Gastroesophageal sphincter (tissue), 4 donors: ENCODE measurements at places on chromosomes 3 and 15. TPM values are rescaled to one million over a fixed set of nuclear protein-coding genes. Genes with fewer than 3 reads are reported as not detected.
A peak's percentile ranks its signal among the peaks of the same experiment; 100 is the strongest.

- ATAC-seq, result no peak
Observed at GRCh38 chr3:150697646-150698045, 6.1 kb downstream of the ERICH6 start.

DNA sequence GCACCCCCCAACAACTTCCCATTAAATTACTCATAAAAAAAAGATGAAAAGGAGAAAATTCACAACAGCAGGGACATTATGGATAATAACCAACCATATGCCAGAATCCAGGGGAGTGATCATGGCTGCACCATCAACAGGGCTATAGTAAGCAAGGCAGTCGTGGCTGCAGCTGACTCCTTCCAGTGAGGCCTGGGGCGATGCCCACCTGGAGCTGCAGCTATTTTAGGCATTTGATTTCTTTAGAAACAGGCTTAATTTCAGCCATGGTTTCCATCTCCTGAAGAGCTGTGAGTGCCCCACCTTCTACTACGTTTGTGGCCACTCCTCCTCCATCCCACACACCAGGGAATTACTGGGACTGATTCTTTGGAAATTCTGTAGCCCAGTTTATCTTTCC, 84.0 kb downstream of the MINAR1 start:
- no peak for ATAC-seq

GRCh38 chr15:85499371-85499887, 119.0 kb downstream of the AKAP13 start:
- ATAC-seq, result no peak

The KBTBD13 gene
- not detected for total RNA-seq

DNA sequence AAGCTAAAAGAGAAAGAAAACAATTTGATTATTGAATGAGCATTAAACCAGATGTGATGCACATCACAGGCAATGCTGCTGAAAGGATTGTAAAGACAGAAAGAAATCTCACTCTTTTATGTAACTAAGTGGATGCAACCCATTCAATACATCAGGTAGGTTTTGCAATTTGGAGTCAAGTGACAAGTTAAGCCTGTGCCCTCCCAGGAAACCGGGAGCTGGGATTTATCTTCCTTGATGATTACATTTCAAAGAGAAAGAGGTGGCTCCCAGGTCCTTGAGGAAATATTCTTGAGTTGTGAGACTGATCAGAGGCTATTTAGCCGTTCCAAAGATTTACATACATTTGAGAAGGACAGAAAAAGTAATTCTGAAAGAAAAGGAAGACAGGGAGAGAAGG, 219.0 kb upstream of the PROK2 start:
- no peak for ATAC-seq

The CTXN2 gene
- not detected for total RNA-seq

DNA sequence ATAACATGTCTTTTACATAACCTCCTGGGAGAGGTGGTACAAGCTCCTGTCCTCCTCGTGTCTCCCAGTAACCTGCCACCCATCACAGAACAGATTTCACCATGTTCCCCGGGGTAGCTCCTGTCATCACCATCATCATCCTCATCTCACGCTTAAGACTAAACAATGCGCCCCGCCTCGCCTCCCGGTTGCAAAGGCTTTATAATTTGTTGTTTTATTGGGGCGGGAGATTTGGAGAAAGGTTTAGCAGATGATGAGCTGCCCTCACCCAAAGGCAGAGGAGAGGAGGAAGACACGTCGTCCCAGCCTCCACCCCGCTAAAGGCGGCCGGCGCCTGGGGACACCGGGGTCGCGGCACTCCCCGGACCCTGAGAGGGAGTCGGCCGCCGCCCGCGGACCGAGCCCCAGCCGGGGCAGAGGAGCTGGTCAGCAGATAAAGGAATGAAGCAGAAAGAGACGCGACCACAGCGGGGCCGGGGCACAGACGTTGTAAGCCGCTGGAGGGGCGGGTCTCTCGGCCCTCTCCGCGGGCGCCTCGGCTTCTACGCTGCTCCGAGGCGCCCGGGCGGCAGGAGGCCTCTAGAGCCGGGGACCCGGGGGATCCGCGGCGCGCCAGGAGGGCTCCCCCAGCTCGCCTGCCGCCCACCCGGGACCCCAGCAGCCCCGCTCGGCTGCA, 589 bp downstream of the HERC1 start:
- ATAC-seq, result peak; percentile 76

DNA sequence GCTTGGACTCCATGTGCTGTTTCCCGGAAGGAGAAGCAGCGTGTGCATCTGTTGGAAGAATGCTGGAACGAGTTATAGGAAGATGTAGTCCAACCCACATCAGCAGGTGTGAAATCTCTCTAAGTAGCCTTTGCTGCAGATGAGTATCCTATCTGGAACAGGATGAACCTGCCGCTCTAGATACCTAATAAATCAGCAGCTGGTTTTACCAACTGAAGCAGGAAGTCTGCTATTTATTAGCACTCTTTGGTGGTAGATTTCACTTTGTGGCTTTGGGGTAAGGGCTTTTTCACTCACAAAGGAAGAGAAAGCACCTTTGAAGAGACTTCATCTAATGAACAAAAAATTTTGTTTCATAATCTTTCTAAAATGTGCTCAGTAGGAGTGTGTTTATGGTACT, 66.4 kb downstream of the DCUN1D1 start:
- ATAC-seq, result no peak

DNA sequence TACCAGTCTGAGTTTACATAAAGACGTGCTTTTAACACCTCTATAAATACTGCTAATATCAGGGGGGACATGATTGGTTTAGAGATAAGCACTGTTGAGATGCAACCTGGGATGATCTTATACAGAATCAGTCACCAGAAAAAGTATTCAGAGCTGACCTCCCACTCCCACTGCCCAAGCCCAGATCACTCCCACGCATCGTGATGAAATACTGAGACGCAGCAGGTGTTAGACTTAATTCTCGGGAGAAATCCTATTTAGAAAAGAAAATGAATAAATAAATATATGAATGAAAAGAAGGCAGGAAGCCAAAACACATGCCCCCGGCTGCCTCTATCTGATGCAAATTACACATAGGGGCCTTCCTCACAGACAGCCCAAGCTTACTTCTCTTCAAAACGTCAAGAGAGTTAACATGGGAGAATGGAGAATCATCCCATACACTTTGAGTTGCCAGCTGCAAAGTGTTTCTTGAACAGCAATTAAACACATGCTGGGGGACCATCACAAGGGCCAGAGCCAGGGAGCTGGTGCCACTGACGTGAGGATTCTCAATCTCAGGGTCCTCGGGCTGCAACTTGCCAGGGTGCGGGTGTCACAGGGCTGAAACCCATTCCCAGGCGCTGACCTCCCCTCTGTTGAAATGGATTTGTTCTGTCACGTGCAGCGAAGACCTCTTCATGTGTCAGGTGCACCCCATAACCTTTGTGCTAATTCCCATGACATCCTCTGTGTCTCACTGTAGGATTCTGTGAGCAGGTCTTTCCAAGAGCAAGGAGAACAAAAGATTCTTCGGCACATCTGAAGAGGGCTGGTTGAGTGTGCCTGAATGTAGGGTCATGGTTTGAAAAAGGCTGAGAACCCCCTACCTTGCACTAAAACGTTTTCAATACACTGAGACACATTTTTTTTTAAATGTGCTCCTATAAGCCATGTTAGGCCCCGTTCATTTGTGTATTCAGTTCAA, 764.2 kb upstream of the ARRDC4 start:
- no peak for ATAC-seq

DNA sequence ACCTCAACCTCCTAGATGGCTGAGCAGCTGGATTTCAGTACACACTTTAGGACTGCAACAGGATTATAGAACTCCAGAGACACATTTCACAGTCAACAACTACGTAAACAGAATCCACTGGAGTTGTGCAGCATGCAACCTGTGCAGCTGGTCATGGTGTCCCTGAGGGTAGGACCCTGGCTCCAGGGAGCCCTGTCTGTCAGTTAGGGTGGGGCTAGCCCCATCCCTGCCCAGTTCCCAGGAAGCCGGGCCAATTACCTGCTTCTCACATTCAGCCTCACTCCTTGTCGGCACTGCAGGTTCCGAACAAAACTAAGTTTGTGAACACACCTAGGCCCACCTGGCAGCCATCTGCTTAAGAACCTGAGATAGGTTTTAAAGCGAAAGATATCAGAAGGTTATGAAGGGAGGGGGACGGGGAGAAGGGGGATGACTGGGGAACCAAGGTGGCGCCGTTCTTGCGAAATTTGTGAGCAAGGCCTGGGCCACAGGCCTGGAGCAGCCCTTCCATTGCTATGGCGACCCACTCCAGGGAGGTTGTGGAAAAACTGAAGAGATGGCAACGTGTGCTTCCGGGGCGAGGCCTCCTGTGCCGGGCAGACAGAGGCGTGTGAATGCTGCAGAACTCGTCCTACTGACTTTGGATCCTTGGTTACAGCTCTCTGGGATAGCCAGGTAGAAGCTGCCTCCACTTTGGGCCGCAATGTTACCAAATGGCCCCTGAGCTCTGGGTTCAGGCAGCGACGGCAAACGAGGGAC, 25.3 kb downstream of the ACSBG1 start:
- no peak for ATAC-seq

GRCh38 chr3:16071206-16071605, 103.3 kb upstream of the GALNT15 start:
- ATAC-seq, result no peak

The FRMD5 gene
- total RNA-seq, result 1.1 TPM

The SLC25A38 gene
- total RNA-seq, result 44.8 TPM

DNA sequence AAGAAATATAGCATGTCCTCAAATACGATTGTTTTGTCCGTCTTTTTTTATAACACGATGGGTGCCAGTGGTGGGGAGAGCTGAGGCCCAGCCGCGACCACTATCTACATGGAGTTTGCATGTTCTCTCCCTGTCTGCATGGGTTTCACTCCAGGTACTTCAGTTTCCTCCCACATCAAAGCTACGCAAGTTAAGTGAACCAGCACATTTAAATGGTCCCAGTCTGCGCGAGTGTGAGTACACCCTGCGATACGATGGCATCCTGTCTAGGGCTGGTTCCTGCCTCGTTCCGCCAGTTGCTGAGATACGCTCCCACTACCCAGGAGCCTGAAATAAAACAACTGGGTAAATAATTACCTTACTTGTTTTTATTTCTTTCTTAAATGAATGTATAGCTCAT, 40.6 kb downstream of the ATP13A3 start:
- ATAC-seq, result no peak

- ATAC-seq, result no peak
Observed at GRCh38 chr3:35505772-35506171, 133.6 kb upstream of the ARPP21 start.

DNA sequence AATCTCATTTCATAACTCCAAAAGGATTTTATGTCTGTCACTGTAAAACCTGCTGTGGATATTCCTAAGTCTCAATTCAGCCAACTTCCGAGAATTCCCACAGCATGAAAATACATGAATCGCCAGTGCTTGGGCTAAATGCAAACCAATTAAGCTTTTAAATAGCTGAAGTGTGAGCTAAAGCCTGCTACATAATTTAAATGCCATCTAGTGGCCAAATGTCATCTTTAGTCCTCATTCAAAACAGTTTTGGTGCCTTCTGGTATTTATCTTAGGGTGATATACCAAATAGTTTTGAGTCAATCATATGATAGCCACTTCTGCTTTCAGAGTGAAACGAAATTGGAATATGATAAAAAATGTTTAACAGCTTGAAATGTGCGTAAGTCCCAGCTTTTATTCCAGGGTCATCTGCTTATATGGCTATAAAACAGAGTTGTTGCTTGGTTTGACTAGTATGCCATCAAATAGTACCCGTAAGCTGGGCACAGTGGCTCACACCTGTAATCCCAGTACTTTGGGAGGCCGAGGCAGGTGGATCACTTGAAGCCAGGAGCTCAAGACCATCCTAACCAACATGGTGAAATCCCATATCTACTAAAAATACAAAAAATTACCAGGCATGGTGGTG, 41.8 kb upstream of the CCNL1 start:
- ATAC-seq, result peak; percentile 60

The TRMT10C gene
- total RNA-seq, result 18.4 TPM

DNA sequence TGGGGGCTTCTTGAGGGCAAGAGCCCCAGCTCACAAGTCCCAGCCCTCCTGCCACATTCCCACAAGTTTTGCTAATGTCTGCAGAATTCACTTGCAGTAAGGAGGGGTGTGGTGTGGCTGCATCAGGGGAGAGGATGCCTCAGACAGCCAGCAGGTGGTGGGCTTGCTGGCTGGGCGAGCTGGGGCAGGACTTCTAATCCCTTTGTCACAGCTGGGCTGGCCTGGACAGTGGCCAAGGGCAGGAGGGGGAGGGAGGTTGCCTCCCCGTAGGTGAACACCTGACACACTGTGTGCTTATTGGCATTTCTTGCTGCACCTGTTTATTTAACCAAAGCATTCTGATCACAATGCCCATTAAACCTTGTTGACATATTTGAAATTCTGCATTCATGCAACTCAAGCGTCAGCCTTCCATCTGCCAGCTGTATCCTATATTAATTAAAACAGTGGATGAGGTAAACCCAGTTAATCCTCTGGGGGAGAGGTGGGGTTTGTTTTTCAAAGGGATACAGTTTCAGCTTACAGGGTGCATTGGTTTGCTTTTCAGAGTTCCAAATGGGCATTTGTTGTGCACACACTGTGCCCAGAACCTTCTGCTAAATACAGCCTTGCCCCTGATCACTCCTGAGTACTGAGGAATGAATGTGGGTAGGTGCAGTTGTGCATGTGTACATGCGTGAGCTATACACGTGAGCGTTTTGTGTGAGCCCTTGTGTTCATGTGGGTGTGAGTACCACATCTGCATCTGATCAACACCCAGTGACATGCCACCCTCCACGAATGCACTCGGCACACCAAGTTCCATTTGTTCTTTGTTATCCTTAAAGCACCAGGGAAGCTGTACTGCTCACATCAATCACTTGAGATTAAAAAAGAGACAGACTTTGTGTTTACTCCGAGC, 268.7 kb downstream of the XXYLT1 start:
- peak; percentile 17 for ATAC-seq

GRCh38 chr15:89785064-89785773, 9.1 kb downstream of the MESP2 start:
- ATAC-seq, result no peak

The CCDC32 gene
- 16.2 TPM for total RNA-seq

DNA sequence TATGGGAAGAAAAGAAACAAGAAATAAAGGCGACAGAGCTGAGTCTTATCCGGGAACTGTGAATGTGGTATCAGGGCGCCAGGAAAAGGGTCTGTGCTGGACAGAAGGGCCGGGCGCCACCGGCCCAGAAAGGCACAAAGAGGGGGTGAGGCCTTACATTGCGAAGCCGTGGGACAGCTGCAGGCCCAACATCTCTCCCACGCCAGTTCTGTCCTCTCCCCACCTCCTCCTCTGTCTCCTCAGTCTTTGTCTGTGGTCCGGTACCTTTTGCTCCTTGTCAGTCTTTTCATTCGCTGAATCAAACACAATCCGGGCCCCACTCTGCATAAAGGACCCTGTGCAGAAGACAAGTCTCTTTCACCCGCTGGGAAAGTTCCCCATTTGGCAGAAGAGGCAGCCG, 81.8 kb downstream of the LRIG1 start:
- ATAC-seq, result no peak

DNA sequence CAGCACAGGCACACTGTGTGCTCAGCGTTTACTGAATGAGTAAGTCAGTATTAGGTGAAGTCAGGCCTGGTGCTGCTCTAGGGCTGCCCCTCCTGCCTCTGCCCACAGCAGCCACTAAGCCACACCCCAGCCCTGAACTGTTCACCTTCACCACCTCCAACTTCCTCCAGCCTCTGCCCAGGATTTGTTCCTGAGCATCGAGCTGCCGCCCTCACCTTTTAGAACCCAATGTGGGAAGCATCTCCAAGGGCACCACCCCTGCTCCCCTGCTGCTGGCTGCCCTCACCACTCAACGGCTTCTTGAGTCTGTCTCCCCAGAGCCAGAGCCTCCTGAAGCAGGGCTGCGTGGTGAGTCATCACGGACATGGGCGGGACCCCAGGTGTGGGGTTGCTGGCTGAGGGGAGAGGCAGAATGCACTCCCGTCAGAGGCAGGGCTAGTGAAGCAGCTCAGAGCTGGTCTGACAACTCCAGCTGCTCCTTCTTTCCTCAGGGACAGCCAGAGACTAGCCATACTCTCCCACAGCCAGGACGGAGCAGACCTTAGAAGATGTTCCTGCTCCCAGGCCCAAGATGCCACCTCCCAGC, 5.8 kb downstream of the HYAL2 start:
- ATAC-seq, result no peak
